ENCODE measurements at places on chromosomes 6 and 20. TPM values are rescaled to one million over a fixed set of nuclear protein-coding genes. Genes with fewer than 3 reads are reported as not detected.

The SLC16A10 gene
- total RNA-seq: 20.1 TPM

The IRAK1BP1 gene
- 23.1 TPM for total RNA-seq

The PACRG gene
- total RNA-seq: 24.0 TPM

The AKAP12 gene
- 120 TPM for total RNA-seq

The NHLRC1 gene
- total RNA-seq: 4.4 TPM

The BTN2A1 gene
- total RNA-seq: 15.5 TPM

The NAA20 gene
- 57.2 TPM for total RNA-seq

The CCND3 gene
- total RNA-seq: 16.6 TPM

The SLC26A8 gene
- 9.0 TPM for total RNA-seq

The C20orf144 gene
- not detected for total RNA-seq

The WFDC10B gene
- not detected for total RNA-seq

The RSPO4 gene
- total RNA-seq: 0.92 TPM

The CRISP2 gene
- 1.6 TPM for total RNA-seq

The DTNBP1 gene
- 29.3 TPM for total RNA-seq

The ID1 gene
- 87.7 TPM for total RNA-seq

The SOX18 gene
- total RNA-seq: 1.6 TPM

The LCA5 gene
- 20.5 TPM for total RNA-seq

The OXT gene
- total RNA-seq: 46.4 TPM

The TFAP2D gene
- total RNA-seq: 0.92 TPM

The MLIP gene
- total RNA-seq: 9.7 TPM

The ALDH8A1 gene
- 3.7 TPM for total RNA-seq

The HTR1E gene
- total RNA-seq: 3.7 TPM

The HLA-E gene
- total RNA-seq: 44.1 TPM

The ZFP57 gene
- 0.23 TPM for total RNA-seq

The ZSCAN23 gene
- total RNA-seq: 17.5 TPM

The CD93 gene
- total RNA-seq: 13.6 TPM

The TSPYL4 gene
- total RNA-seq: 104 TPM

The SAMD5 gene
- total RNA-seq: 26.3 TPM

The PRELID3B gene
- total RNA-seq: 78.4 TPM

The IPCEF1 gene
- 13.6 TPM for total RNA-seq

The C2 gene
- total RNA-seq: 5.3 TPM

The HLA-DQB2 gene
- total RNA-seq: not detected

The SYCP2L gene
- 6.9 TPM for total RNA-seq

The MARCKS gene
- total RNA-seq: 386 TPM

The SPAG4 gene
- total RNA-seq: 1.6 TPM

The POPDC3 gene
- 1.2 TPM for total RNA-seq

The PAX1 gene
- not detected for total RNA-seq

The GSS gene
- total RNA-seq: 35.3 TPM

The RBM24 gene
- 11.5 TPM for total RNA-seq

The PABPC1L gene
- total RNA-seq: 8.8 TPM

The IL17F gene
- not detected for total RNA-seq

The TASP1 gene
- total RNA-seq: 35.8 TPM

The FAM217A gene
- total RNA-seq: not detected

The LAMA4 gene
- total RNA-seq: 41.5 TPM

The CCN6 gene
- total RNA-seq: not detected

The SYTL3 gene
- total RNA-seq: 2.5 TPM

The TP53TG5 gene
- not detected for total RNA-seq

The TREML2 gene
- total RNA-seq: not detected

All from diencephalon (tissue), 1 donor.